ENCODE measurements at places on chromosomes 6 and 20. TPM values are rescaled to one million over a fixed set of nuclear protein-coding genes. Genes with fewer than 3 reads are reported as not detected.

PLCB4 gene
- not detected for polyA plus RNA-seq

RAB23 gene
- 1.1 TPM for polyA plus RNA-seq

EIF2S2 gene
- 19.9 TPM for polyA plus RNA-seq

SIM1 gene
- not detected for polyA plus RNA-seq

CDH22 gene
- polyA plus RNA-seq = not detected

PRSS35 gene
- polyA plus RNA-seq = not detected

TRIM31 gene
- polyA plus RNA-seq = not detected

NHLRC1 gene
- 4.4 TPM for polyA plus RNA-seq
